ENCODE measurements at places on chromosomes 5 and 9.
A peak's percentile ranks its signal among the peaks of the same experiment; 100 is the strongest.

- DNase-seq, result peak; percentile 1
Observed at GRCh38 chr9:32671333-32671732, 35.9 kb upstream of the TAF1L start.

DNA sequence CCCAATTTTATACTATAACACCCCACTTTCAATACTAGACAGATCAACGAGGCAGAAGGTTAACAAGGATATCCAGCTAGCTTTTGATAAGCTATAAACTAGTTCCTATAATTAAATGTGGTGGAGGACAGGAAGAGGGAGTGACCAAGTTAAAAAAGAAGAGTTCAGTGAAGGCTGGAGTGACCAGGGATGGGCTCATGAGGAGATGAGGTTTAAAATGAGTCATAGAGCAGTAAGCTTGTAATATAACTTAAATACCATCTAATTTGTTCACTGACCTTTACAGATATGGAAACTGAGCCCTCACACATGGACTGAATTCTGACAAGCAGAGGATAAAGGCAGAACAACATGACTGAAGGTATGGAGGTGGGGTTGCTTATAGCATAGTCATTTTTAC, 284.5 kb downstream of the SPATA31D1 start:
- no peak for DNase-seq

DNA sequence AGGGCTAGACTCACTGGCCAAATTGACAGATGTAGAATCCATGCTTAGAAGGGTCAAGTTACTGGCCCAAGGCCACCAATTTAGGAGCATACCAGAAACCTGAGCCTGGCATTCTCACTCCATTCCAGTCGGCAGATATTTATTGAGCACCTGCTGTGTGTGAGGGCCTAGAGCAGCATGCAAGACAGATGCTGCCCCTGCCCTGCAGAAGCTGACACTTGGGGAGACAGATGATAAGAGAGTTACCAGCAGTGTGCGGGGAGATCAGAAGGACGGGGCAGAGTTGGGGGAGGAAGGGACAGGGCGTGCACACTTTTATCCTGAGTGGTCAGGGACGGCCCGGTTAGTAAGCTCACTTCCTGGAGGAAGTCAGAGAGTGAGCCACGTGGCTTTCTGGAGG, 111.5 kb upstream of the RAPGEF1 start:
- DNase-seq, result no peak

DNA sequence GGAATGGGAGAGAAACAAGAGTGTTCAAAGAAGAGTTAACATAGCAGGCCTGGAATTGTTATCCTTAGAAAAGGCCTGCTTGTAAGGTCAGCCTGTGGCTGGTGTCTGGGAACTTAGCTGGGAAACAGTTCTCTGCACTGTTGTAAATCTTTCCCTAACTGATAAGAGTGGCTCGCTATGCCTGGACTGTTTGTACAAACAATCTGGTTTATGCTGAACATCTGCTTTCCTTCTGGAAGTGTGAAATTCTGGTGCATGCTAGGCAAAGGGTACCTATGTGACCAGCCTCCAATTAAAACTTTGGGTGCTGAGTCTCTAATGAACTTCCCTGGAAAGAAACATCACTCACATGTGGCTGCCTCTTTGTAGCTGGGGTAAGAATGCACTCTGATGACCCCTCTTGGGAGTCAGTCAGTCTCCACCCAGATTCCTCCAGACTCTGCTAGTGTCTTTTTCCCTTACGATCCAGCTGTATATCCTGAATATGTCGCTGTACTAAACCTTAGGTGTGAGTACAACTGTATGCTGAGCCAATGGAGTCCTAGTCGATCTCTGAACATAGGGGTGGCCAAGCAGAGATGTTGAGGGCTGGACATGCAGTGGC, 16.5 kb downstream of the SPARC start:
- no peak for DNase-seq

DNA sequence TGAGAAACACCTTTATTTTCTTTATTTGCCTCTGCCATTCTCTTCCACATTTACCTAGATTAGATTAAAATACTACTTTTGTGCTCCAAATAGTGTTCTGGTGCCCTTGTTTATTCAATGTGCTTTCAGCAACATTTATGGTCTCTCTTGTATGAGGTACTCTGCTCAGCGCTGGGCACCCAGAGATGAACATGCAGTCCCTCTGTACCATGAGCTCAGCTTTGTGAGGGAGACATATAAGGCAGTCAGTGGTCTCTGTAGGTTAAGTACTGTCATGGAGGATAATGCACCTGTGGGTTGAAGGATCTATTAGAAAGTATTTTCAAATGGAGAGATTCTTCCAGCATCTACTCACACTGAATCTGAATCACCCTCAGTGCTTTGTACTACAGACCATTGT, 176.5 kb downstream of the TAF11L14 start:
- DNase-seq, result no peak
